ENCODE measurements at places on chromosomes 3 and 15. TPM values are rescaled to one million over a fixed set of nuclear protein-coding genes. Genes with fewer than 3 reads are reported as not detected.

LDHAL6B gene
- not detected for polyA plus RNA-seq

CHP1 gene
- 55.1 TPM for polyA plus RNA-seq

WDR93 gene
- polyA plus RNA-seq: 0.17 TPM

ADAMTSL3 gene
- polyA plus RNA-seq: 73.3 TPM

DAZL gene
- not detected for polyA plus RNA-seq

C3orf22 gene
- polyA plus RNA-seq: not detected

TUSC7 gene
- not detected for polyA plus RNA-seq

BNC1 gene
- 3.4 TPM for polyA plus RNA-seq

GRAMD2A gene
- 0.78 TPM for polyA plus RNA-seq

MUC13 gene
- polyA plus RNA-seq: 0.52 TPM

GOLGA8R gene
- 7.5 TPM for polyA plus RNA-seq

INSYN1 gene
- 5.4 TPM for polyA plus RNA-seq

PLXND1 gene
- 166 TPM for polyA plus RNA-seq

TRPM1 gene
- 0.69 TPM for polyA plus RNA-seq

TMEM212 gene
- polyA plus RNA-seq: not detected

SLC15A2 gene
- polyA plus RNA-seq: 63.5 TPM

SCAMP5 gene
- polyA plus RNA-seq: 6.2 TPM

BTLA gene
- polyA plus RNA-seq: 0.68 TPM

ALDH1A2 gene
- 16.1 TPM for polyA plus RNA-seq

SLC28A1 gene
- polyA plus RNA-seq: 0.17 TPM

SLC49A4 gene
- polyA plus RNA-seq: 5.2 TPM

FAM107A gene
- polyA plus RNA-seq: 1.0 TPM

COL7A1 gene
- polyA plus RNA-seq: 54.8 TPM

NR2E3 gene
- polyA plus RNA-seq: 6.0 TPM

RHOV gene
- 0.16 TPM for polyA plus RNA-seq

FAM43A gene
- 15.8 TPM for polyA plus RNA-seq

MKRN3 gene
- 2.8 TPM for polyA plus RNA-seq

PTH1R gene
- polyA plus RNA-seq: 21.5 TPM

ACOX2 gene
- polyA plus RNA-seq: 19.6 TPM

HRH1 gene
- polyA plus RNA-seq: 3.7 TPM

ASB14 gene
- 0.83 TPM for polyA plus RNA-seq

MUC4 gene
- polyA plus RNA-seq: 0.51 TPM

SPTBN5 gene
- 2.9 TPM for polyA plus RNA-seq

SETD5 gene
- polyA plus RNA-seq: 88.4 TPM

FEZF2 gene
- polyA plus RNA-seq: 0.08 TPM

P2RY12 gene
- 0.90 TPM for polyA plus RNA-seq

ERC2 gene
- polyA plus RNA-seq: 1.7 TPM

BDH1 gene
- 2.4 TPM for polyA plus RNA-seq

ZDHHC23 gene
- 1.4 TPM for polyA plus RNA-seq

ERICH6 gene
- polyA plus RNA-seq: 0.13 TPM

ROBO1 gene
- polyA plus RNA-seq: 51.7 TPM

FGD5 gene
- polyA plus RNA-seq: 17.2 TPM

All from muscle of back (tissue), 13 donors.